ENCODE measurements at places on chromosomes 3 and 15.

- no peak for DNase-seq
Observed at GRCh38 chr3:12138044-12138443, 20.7 kb downstream of the TIMP4 start.

- DNase-seq, result no peak
Observed at GRCh38 chr15:97684249-97684648, 276.3 kb upstream of the ARRDC4 start.

DNA sequence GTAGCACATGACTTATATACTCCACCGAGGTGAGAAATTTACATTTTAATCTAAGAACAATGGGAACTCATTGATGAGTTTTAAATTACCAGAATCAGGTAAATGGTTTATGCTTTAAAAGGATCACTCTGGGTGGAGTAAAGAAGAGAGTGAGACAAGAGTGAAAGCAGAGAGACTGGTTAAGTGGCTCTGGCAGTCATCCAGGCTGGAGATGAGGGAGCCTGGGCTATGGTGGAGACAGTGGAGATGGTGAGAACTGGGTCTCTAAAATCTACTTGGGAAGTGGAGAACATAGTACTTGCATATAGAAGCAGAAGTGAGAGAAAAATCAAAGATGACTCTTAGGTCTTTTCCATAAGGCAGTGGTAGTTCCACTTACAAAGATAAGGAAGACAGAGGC lies 37.1 kb upstream of the SLC25A36 start:
- no peak for DNase-seq

DNA sequence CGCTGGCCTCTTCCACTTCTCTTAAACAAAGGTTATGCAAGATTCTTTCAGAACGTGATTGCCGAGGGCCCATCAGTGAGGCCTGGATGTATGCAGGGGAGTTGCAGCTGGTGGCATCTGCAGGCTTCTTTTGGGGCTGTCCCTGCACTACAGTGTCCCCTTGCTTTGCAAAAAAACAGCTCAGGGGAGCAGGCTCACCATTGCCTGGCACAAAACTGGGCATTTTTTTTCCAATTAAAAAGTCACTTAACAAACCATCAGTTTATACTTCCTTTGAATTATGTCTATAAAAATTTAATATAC lies 148.6 kb downstream of the ATP10A start:
- no peak for DNase-seq

- DNase-seq, result peak; percentile 33
Observed at GRCh38 chr15:43872416-43873020, 45.7 kb downstream of the WDR76 start.

GRCh38 chr3:123324880-123325765 lies 123.4 kb downstream of the SEC22A start:
- DNase-seq, result no peak

DNA sequence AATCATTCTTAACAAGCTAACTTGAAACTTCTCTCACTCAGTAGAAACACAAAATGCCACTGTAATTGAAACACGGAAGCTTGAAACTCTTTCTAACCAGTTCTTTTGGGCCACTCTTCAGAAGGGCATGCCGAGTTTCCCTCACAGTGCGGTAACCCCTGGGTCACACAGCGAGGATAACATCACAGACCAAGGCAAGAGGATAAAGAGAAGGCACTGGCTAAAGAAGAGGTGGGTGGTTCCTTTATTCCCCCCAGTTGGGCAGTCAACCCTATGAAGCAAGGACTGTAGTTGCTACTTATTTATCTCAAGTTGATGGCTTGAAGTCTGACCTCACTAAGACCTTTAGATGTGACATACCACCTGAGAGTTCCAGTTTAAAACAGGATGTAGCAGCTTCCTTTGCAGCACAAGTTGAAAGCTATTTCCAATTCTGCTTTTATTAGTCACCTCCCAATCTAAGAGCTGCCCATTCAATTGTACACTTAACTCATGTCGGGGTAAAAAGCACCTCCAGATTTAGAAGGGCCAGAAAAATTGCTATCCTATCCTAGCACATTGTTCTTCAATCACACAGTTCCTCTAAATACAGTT lies 272.4 kb downstream of the TIGIT start:
- no peak for DNase-seq

GRCh38 chr3:21979706-21980105 lies 228.7 kb upstream of the ZNF385D start:
- no peak for DNase-seq

GRCh38 chr3:71991046-71991445 lies 206.1 kb upstream of the PROK2 start:
- DNase-seq, result no peak

- no peak for DNase-seq
Observed at GRCh38 chr3:121871430-121871829, 22.8 kb upstream of the SLC15A2 start.

DNA sequence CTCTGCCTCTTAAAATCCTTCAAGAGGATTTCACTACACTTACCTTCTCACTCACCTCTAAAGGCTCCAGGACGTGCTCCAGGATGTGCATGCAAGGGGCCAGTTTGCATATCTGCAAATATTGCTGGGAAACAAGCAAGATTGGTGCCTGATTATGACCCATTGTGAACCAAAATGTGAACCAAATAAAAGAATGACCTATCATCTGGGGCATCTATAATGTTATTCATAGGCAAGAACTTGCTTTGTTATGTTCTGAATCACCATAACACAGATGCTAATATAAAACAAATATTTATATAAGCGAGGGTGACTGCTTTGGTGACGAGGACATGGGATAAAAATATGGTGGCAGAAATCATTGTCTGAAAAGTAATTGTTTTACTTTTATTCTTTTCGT lies 5.5 kb downstream of the IL12A start:
- DNase-seq, result no peak

DNA sequence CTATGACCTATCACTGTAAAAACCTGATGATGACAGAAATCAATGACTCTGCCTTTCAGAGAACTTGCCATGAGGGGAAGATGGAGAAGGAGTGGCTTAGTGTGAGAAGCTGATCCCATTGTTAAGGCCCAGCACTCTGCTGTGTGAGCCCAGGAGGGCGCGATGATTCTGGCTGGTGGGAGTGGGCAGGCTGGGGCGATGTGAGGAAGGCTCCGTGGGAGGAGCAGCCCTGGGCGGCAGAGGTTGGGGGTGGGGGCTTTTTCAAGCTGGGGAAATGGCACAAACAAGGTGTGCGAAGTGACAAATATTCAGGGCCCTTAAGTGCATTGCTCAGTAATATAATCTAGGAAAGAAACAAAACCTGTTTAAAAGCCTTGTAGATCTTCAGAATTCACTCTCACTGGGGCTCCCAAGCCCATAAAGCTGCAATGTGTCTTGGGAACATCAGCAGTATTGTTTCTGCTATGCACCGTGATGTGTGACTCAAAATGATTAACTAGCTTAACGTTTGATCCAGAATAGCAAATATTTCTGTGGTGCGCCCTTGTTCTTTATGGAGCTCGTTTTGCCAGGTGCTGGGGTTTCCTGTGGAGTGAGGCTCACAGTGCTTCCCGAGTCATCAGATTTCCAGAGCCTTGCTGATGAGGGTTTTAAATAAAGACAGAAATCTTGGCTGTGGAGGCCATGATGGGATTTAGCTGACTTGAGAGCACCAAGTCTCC lies 141.0 kb downstream of the CHDH start:
- no peak for DNase-seq

DNA sequence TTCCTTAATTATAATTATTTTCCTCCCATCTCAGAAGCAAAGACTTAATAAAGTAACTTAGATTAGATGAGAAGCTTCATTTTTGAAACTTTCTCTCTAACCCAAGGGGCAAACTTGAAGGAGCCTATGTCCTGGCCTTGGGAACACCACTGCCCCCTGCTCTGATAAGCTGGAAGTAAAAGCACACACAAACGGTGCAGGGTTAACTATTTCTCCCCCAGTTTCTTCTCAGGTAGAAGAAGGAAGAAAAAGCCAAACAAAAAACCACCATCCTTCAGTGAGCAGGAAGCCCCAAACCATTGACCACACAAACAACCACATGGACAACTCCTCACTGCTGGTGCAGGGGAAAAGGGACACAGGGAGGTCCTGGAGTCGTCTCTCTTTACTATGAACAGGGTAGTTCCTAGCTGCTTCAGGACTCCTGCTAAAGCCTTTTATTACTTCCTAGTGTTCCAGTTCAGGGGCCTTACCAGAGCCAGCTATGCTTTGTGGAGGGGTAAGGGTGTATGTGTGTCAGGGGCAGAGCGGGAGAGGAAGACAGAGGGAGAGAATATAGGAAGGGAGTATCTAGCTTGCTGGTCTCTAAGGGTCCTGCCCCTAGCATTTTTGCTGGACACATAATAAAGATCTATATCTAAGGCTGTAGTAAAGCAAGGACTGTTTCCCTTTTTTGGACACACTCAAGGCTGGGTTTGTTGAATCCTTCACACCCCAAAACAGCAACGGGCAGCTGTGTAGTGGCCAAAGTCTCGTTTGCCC lies 94.0 kb upstream of the UMPS start:
- DNase-seq, result no peak

DNA sequence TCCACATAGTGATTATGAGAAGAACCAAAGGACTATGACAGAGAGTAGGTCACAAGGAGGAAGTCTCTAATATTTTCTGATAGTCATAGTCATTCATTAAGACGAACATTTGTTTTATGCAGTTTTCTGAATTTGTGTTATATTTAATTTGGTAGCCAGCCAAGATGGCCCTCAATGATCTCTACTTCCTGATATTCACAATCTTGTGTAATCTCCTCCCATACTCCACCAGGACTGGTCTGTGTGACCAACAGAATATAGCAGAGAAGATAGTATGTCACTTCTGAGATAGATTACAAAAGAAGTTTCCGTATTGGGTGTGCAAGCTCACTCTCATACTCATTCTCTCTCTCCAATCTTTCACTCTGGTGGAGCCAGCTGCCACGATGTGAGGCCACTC lies 30.8 kb downstream of the HLTF start:
- DNase-seq, result no peak

GRCh38 chr15:96276438-96277210 lies 53.9 kb upstream of the NR2F2 start:
- DNase-seq, result no peak

DNA sequence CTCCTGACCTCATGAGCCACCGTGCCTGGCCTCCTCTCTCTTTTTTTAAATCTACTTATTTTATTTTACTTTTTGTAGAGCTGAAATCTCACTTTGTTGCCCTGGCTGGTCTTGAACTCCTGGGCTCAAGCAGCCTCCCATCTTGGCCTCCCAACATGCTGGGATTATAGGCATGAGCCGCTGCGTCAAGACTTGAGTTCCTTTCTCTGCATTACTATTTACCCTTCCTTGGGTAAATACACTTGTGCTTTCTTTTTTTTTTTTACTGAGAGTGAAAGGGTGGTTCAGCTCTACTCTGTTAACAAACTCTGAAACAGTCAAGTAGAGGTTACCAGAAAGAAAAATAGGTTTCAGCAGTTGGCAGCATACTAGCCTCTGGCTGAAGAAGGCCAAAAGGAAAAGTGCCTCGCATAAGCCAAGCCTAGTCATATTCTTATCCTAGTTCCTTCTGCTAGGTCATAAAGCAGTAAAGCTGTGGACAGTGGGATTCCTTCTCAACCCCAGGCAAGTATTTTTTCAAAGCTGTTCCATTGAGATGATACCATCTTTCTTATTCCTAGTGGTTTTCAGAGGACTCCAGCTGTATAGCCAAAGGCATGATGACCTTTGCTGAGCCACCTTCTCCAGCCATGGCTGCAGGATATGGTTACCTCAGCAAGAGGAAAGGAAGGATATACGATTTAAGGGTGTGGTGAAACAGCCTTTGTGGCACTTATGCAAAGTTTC lies 135.1 kb downstream of the RBPMS2 start:
- DNase-seq, result no peak

- no peak for DNase-seq
Observed at GRCh38 chr3:73680391-73681095, 55.8 kb upstream of the PDZRN3 start.

GRCh38 chr15:39530480-39531342 lies 50.2 kb upstream of the THBS1 start:
- no peak for DNase-seq

- no peak for DNase-seq
Observed at GRCh38 chr15:63463036-63463435, 41.4 kb upstream of the USP3 start.

- DNase-seq, result no peak
Observed at GRCh38 chr3:126498929-126499328, 18.6 kb downstream of the UROC1 start.

DNA sequence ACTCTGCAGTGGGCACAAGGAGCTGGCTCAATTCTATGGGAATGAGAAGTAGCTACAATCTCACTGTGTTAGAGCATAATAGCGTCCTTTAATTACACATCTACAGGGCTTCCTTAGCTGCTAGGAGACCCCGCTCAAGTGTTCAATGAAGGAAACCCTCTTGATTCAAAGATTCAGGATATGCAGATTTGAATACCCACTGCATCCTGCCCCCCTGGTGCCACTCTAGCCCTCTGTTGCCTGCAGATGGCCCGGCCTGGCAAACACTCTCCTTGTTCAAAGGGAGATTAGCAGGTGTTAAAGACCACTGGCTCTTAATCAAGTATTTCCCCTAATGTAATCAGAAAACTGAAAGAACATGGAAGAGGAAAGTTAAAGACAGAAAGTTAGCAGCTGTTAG lies 356.6 kb downstream of the VGLL3 start:
- no peak for DNase-seq

DNA sequence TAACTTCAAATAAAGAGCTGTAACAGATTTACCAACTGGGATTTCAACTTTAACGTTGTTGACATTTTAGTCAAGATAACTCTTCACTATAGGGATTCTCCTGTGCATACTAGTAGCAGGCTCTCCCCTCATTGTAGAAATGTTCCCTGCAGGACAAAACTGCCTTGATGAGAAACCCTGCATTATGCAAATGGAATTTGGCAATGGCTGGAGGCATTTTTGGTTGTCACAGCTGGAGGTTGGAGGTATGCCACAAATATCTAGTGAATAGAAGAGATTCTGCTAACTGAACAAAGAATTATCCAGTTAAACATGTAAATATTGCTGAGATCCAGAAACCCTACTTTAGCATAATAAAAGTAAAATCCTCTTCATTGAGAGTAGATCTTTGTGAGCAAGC lies 928.8 kb upstream of the ALCAM start:
- no peak for DNase-seq

- no peak for DNase-seq
Observed at GRCh38 chr3:78268716-78269668, 1229.1 kb downstream of the ROBO2 start.

DNA sequence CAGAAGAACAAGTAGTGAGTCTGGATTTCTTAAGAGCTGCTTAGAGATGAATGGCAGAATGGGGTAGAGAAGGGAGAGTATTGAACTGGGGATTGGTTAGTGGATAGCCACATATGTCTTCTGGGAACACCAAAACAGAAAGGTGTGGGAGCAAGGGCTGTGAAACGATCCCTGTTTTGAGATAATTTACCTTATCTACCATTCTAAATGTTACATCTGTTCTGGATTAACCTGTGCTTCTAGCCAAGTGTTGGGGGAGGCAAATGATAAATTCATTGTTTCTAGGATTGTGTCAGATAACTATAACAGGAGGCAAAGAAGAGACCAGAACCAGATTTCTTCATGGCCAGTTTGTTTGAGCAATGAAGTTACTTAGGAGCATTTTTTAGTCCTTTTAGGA lies 8.4 kb downstream of the NR1D2 start:
- no peak for DNase-seq

GRCh38 chr3:190110826-190111225 lies 9.9 kb downstream of the P3H2 start:
- no peak for DNase-seq

Measured in CMK (cell line).